Aorta (tissue), 5 donors: ENCODE measurements at places on chromosomes 7 and 10.

DNA sequence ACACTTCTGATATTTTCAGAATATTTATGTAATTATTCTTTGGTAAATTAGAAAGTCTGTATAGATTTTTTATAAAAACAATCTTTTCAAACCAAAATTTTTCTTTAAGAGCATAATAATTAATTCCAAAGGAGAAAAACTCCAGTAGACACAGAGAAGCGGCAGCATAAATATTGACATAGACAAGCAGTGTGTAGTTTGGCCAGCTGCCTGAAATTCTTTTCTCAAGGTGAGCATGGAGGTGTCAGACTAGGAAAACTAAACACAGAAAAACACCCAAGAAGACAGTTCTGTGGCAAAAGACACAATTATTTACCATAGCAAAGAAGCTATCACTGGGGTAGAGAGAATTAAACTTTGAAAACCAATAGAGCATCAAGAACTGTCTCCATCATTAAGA, 82.4 kb downstream of the KLF6 start:
- no peak overlapping the region for H3K4me3 ChIP-seq
- H3K27ac ChIP-seq = no peak overlapping the region
- no peak for DNase-seq
- H3K27me3 ChIP-seq = no peaks in the 10 kb centered on the region
- no peaks in the 10 kb centered on the region for H3K36me3 ChIP-seq

GRCh38 chr7:50507898-50508470, 57.2 kb downstream of the DDC start:
- H3K4me3 ChIP-seq = no peak overlapping the region
- no peaks in the 10 kb centered on the region for H3K36me3 ChIP-seq
- H3K4me1 ChIP-seq = peaks cover 2% of the 10 kb centered on the region
- no peak overlapping the region for H3K27ac ChIP-seq
- DNase-seq = no peak

DNA sequence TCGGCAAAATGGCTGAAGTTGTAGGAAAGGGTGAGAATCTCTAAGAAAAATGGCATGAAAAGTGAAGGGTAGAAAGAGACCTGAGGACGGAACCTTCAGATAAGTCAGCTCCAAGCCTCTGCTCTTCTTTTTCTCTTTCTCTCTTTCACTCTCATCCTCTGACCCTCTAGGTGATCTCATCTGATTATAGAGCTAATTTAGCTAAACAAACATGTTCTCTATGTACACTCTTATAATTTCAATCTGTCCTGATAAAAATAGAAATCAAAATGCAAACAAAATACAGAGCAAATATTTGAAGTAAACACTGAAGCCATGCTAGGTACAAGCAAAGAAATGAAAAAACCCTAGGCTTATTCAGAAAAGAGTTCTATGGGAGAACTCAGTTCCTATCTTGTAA, 14.4 kb upstream of the CUBN start:
- H3K27ac ChIP-seq = no peak overlapping the region
- no peaks in the 10 kb centered on the region for H3K27me3 ChIP-seq
- no peak for DNase-seq
- H3K4me3 ChIP-seq = no peak overlapping the region
- no peaks in the 10 kb centered on the region for H3K36me3 ChIP-seq

DNA sequence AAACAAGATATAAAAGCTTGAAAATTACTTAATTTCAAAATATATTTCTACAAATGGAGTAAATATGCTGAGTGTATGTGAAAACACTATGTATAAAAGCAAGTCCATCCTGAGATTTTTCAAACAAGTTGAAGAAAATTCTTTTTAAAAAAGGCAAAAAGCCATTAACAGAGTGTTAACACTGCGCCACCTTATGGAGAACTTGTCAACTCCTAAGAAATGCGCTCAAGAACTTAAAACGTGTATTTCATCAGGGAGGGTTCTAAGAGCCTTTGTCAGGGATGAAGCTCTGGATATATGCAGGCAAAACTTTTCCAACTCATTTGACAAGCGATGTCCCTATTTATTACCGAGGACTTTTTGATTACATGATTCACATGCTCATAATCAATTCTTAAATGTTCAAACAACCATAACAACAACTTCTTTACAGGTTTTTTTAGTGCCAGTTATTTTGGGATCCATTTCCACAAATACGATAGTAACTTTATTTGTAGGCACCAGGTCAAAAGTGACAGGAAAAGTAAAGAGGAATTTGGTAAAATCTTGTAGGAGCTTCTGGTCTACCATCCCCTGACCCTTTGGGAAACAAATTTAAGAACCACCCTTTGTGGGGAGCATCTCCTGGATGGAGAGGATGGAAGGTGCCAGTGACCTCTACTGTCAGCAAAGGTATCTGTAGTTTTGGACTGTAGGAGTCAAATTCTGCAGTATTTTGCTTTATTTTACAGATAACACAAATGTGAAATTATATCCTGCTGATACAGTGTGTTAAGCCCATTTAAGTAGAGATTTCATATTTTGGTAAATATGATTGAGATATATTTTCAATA, 23.2 kb downstream of the CALCR start:
- H3K27ac ChIP-seq = no peak overlapping the region
- no peaks in the 10 kb centered on the region for H3K27me3 ChIP-seq
- H3K4me1 ChIP-seq = no peaks in the 10 kb centered on the region
- H3K36me3 ChIP-seq = no peaks in the 10 kb centered on the region

GRCh38 chr10:63965846-63966245, 444.6 kb downstream of the REEP3 start:
- no peak overlapping the region for H3K27ac ChIP-seq
- DNase-seq = no peak
- H3K27me3 ChIP-seq = no peaks in the 10 kb centered on the region
- H3K4me1 ChIP-seq = no peaks in the 10 kb centered on the region
- no peak overlapping the region for H3K4me3 ChIP-seq

DNA sequence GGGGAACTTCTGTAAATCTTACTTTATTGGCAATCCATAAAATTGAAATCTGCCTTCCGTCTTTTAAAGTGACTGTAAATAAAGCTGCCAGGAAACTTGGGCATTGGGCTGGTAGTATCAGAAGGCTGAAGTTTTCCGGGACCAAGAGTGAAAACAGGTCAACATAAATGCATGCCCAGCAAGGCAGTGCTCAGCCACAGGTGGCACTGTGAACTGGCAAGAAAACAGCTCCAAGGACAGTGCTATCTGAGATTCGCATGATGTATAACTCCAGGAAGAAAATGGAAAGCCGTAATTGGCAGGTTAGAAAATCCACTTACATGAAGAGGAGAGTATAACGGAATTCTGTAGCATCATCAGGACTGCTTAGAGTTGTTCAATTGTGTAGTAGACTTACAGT, 1.9 kb upstream of the INSYN2A start:
- no peaks in the 10 kb centered on the region for H3K27me3 ChIP-seq
- H3K27ac ChIP-seq = no peak overlapping the region
- no peak for DNase-seq
- no peak overlapping the region for H3K4me3 ChIP-seq

DNA sequence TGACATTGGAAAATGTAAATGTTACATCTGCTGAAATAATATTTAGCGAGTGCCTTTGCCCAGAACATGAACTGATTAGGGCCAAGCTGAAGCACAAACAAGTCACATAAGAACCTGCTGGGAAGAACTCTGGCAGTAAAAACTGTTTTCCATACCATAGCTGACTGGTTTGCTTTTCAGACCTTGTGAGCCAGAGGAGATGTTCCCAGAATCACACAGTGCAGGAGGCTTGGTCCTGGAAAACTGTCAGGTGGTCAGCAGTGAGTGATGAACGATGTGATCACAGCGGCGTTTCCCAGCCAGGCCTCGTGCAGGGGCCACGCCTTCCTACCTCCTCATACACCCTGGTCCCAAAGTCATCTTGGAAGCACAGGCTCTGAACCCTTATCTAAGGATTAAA, 164.2 kb upstream of the EEPD1 start:
- DNase-seq = no peak
- no peak overlapping the region for H3K4me3 ChIP-seq
- peaks cover 3% of the 10 kb centered on the region for H3K4me1 ChIP-seq
- H3K27ac ChIP-seq = peak overlapping the region; percentile 69

GRCh38 chr10:13969118-13969791, 361.5 kb downstream of the FRMD4A start:
- no peak overlapping the region for H3K27ac ChIP-seq
- no peaks in the 10 kb centered on the region for H3K27me3 ChIP-seq
- H3K36me3 ChIP-seq = no peaks in the 10 kb centered on the region
- no peaks in the 10 kb centered on the region for H3K4me1 ChIP-seq
- H3K4me3 ChIP-seq = no peak overlapping the region

GRCh38 chr7:141402277-141402996, 148.8 kb upstream of the AGK start:
- no peak for DNase-seq
- H3K4me1 ChIP-seq = no peaks in the 10 kb centered on the region
- no peaks in the 10 kb centered on the region for H3K36me3 ChIP-seq
- H3K27me3 ChIP-seq = no peaks in the 10 kb centered on the region
- no peak overlapping the region for H3K4me3 ChIP-seq

- H3K27ac ChIP-seq = no peak overlapping the region
- no peaks in the 10 kb centered on the region for H3K36me3 ChIP-seq
- H3K4me1 ChIP-seq = no peaks in the 10 kb centered on the region
- H3K4me3 ChIP-seq = no peak overlapping the region
- no peaks in the 10 kb centered on the region for H3K27me3 ChIP-seq
Measured at GRCh38 chr10:30647089-30647488, 17.5 kb upstream of the LYZL2 start.

GRCh38 chr7:473211-473734, 46.4 kb downstream of the PDGFA start:
- H3K36me3 ChIP-seq = no peaks in the 10 kb centered on the region
- H3K27ac ChIP-seq = no peak overlapping the region
- DNase-seq = peak; percentile 42
- no peaks in the 10 kb centered on the region for H3K27me3 ChIP-seq
- no peak overlapping the region for H3K4me3 ChIP-seq

GRCh38 chr10:90640756-90641155, 217.1 kb downstream of the HTR7 start:
- no peak overlapping the region for H3K4me3 ChIP-seq
- H3K4me1 ChIP-seq = peaks cover 8% of the 10 kb centered on the region
- H3K36me3 ChIP-seq = no peaks in the 10 kb centered on the region
- H3K27ac ChIP-seq = no peak overlapping the region

GRCh38 chr7:564176-564865, 44.7 kb upstream of the PDGFA start:
- H3K27me3 ChIP-seq = no peaks in the 10 kb centered on the region
- no peak overlapping the region for H3K4me3 ChIP-seq
- H3K27ac ChIP-seq = no peak overlapping the region

DNA sequence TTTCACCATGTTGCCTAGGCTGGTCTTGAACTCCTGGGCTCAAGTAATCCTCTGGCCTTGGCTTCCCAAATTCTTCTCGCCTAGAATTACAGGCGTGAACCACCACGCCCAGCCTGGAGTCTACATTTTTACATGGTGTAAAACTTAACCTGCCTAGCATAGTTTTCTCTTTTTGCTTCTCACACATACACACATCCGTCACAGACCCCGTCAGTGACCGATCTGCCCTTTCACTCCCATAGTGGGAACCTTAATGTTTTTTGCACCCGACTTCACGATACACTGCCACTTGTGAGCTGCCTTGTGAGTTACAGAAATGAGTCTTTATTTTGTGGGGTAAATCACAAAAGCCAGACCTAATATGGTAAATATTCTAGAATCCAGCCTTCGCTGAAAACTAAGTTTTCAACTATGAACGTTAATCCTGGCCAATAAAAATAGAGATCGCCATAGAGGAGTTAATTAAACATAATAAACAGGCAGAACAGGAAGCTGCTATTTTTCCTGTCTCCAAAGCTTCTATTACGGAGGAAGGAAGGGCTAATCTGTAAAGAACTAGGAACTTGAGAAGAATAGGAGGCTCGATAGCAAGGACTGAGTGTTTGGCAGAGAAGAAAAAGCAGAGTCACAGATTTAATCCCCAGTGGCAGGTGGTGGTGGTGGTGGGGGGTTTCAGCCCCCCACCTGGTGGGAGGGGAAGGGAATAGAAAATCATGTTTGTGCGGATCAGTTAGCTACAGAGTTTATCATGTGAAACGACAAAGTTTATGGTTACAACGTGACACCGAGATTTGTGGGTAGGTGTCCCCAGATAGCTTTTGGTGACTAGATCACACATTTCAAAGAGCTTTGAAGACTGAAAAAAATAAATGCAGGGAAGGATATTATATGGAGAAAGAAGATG, 14.7 kb upstream of the FAM171A1 start:
- no peak overlapping the region for H3K4me3 ChIP-seq
- H3K27me3 ChIP-seq = no peaks in the 10 kb centered on the region
- DNase-seq = no peak
- no peaks in the 10 kb centered on the region for H3K36me3 ChIP-seq
- no peaks in the 10 kb centered on the region for H3K4me1 ChIP-seq

DNA sequence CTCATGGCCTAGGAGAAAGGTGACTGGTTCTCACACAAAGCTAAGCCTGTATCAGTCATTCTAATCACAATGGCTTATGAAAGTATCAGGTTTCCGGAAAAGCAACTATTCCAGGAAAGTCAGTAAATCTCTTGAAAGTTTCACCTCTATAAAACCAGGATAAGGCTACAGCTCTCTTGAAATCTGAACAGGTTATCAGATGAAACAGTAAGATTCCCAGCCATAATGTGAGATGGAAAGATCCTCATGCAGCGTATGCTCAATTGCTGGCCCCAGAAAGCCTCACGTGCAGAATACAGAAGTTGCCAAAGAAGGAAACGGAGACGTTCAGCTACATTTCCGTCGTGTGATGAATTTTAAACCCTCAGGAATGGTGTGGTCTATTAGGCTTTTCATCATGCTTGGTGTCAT, 90.0 kb downstream of the PFKFB3 start:
- no peaks in the 10 kb centered on the region for H3K27me3 ChIP-seq
- H3K4me3 ChIP-seq = no peak overlapping the region
- H3K36me3 ChIP-seq = no peaks in the 10 kb centered on the region
- no peak overlapping the region for H3K27ac ChIP-seq

GRCh38 chr10:28592953-28593352, 60.0 kb downstream of the WAC start:
- H3K27me3 ChIP-seq = no peaks in the 10 kb centered on the region
- DNase-seq = no peak
- peaks cover under 1% of the 10 kb centered on the region for H3K4me1 ChIP-seq
- H3K27ac ChIP-seq = no peak overlapping the region
- H3K4me3 ChIP-seq = no peak overlapping the region
